ENCODE measurements at places on chromosomes 1 and 21.
A peak's percentile ranks its signal among the peaks of the same experiment; 100 is the strongest.

- no peak for DNase-seq
Observed at GRCh38 chr21:18913914-18914313, 510.3 kb upstream of the TMPRSS15 start.

DNA sequence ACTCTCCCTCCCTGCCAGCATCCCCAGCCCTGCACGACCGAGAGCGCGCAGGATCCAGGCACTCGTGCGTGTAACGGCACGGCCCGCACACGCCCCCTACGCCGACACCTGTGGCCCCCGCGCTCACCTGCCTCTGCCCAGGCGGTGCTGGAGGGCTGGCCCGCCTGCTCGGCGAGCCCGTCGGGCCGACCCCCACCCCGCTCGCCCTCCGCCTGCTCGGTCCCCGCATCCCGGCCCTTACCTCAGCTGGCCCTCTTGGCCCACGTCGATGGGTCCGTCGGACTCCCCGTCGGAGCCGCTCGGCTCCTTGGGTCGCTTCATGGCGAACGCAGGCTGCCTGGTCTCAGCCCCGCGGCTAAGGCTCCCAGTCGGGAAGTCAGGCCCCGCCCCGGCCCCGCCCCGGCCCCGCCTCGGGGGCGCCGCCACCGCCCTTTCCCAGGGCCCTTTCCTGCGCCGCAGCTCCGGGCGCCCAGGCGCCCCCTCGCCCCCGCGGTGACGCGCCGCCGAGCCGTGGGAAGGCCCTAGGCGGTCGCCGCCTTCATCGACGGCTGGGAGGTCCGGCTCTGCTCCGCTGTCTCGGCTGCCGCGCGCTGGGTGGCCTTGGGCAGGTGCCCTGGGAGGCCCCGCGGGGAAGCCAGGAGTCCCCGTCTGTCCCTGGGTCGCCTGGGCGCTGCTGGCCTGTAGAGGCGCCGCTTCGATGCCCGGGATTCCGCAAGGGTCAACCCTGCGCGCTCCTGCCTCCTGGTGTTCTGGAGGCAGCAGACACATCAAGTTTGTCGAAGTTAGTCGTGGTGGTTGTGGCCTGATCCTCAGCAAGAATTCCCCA is at the start of gene HEYL:
Gene HEYL (minus strand): TSS at position 339 of the 826 bp plus-strand sequence. CDS start 18 bp downstream, at position 321.
- DNase-seq = no peak

- DNase-seq = no peak
Observed at GRCh38 chr1:107132195-107132594, 8.6 kb upstream of the NTNG1 start.

GRCh38 chr1:191889623-191890003 is 268.6 kb upstream of the RGS18 start:
- DNase-seq = no peak

- DNase-seq = no peak
Observed at GRCh38 chr21:14901482-14901958, 163.3 kb downstream of the NRIP1 start.

DNA sequence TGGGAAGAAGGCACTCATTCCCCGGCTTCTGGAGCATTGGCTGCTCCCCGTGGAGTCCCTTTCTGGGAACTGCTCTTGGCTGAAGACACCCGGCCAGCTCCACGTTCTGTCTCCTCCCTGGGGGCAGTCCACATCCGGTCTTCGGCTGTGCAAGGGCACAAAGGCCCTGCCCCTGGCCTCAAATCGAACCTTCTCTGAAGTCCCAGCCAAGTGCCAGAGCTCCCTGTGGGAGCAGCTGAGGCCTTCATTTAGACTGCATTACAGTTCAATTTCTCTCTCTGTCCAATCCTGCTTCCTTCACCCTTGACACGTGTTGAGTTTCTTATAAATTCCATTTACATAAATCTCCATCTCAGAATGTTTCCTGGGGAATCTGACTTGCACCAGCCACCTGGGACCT is 132.9 kb upstream of the POU3F1 start:
- DNase-seq = no peak

- no peak for DNase-seq
Observed at GRCh38 chr1:116350097-116350645, 22.9 kb upstream of the ATP1A1 start.

DNA sequence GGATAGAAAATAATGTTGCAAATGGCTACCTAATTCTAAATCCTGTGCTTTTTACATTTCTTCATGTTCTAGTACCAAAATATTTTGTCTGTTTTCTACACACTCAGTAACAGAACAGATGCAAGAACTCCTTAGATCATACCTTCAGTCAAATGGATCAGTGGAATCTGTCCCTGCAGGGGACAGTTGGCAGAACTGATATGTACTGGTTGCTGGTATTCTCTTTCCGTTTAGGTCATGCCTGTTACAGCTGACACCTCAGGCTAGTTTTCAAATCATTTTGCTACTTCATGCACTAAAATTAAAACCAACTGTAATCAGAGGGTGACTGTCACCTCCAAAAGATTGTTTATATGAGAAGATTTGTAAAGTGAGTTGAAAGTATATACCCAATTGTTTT is 109.2 kb downstream of the TNNI3K start:
- DNase-seq = no peak

DNA sequence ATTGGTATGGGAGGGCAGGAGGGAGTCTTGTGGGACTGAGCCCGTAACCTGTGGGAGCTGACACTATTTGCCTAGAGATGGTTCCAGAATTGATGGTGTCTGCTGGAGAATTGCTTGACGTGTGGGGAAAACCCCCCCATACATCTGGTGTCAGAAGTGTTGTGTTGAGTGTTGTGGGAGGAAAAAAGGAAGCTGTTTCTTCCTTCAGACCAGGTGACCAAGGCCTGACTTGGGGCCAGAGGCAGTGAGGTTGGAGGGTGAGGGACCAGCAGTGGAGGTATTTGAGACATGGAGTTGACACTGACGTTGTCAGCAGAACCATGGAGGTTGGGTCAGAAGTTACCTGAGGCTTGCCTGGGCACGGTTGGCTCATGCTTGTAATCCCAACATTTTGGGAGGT is 8.3 kb downstream of the SHISAL2A start:
- DNase-seq = no peak

DNA sequence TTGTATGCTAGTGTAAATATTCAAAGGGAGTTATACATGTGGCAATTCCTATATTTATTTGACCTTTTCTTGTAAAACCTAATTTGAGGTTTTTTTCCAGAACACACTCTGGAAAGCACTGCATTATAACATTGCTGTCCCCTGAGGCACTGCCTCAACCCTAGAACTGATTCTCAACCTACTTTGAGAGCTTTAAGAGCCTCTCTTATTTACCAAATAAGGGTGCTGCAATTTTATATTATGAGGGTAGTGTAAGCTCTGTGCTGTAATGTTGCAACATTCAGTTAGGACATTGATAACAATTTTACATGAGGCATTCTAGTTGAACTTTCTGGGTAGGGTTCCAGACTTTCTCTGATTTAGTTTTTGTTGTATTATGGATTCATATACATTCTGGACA is 302.2 kb upstream of the DEPDC1 start:
- DNase-seq = no peak

DNA sequence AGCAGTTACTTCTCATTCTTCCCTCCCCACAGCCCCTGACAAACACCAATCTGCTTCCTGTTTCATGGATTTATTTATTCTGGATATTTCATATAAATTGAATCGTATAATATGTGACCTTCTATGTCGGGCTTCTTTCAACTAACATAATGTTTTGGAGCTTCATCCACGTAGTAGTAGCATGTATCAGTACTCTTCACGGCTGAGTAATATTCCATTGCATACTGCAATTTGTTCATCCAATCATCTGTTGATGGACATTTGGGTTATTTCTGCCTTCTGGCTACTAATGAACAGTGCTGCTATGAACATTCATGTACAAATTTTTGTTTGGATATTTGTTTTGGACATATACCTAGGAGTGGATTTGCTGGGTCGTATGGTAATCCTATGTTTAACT is 1.9 kb upstream of the KAZN start:
- no peak for DNase-seq

- DNase-seq = no peak
Observed at GRCh38 chr1:27408151-27408550, 15.7 kb downstream of the GPR3 start.

DNA sequence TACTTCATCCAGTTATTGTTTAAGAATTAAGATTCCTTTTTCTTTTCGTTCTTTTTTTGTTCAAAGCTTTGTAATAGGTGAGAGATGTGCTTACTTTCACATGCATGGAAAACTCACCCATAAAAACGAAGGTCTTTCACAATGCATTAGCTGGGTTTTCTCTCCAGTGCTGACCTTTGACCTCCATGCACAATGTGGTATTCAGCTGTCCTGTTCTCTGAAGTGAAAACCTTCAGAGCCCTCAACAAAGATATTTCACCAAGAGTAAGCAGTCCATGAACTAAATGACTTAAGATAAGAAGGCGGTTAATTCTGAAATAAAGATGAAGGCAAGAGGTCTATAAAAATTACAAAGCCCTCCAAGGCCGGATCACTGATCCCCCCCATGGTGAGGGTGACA is 77.1 kb upstream of the IPO9 start:
- DNase-seq = no peak

GRCh38 chr1:211641044-211641800 is 34.2 kb downstream of the NEK2 start:
- DNase-seq = no peak

DNA sequence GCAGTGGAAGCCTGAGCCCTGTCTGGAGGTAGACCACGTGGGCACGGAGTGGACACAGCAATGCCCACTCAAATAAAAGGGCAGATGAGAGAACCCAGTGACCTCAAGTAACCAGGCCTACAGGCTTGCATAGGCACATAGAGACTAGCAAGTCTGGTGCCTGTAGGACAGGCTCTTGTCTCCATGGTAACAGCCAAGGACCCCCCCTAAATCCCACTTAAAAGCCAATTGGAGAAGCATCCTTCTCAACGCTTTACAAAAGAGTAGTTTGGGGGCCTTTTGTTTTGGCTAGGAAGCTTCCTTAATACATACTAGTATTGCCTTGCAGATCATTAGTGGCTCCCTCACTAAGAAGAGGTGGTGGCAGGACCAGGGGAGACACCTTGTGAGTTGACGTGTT is 63.9 kb downstream of the VWA5B1 start:
- DNase-seq = no peak

- no peak for DNase-seq
Observed at GRCh38 chr1:173474097-173474779, 2.9 kb upstream of the PRDX6 start.

- DNase-seq = peak; percentile 64
Observed at GRCh38 chr1:8629241-8630091, 188.0 kb downstream of the RERE start.

DNA sequence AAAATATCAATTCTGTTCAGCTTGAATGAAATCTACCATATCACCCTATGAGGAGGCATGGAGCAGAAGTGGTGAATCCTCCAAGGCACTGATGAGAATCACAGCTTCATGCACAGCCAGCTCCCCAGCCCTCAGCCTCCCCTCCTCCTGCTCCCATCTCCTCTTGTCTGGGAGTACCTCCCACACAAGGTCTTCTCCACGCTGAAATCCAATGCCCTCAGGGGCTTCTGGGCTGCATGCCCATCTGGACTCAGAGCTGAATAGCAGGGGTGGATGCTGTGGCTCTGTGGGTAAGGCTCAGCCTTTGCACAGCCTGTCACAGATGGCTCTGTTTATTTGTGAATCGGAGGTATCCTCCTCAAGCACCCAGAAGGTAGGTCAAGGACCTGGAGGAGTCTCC is 48.6 kb downstream of the KCNC4 start:
- DNase-seq = no peak

DNA sequence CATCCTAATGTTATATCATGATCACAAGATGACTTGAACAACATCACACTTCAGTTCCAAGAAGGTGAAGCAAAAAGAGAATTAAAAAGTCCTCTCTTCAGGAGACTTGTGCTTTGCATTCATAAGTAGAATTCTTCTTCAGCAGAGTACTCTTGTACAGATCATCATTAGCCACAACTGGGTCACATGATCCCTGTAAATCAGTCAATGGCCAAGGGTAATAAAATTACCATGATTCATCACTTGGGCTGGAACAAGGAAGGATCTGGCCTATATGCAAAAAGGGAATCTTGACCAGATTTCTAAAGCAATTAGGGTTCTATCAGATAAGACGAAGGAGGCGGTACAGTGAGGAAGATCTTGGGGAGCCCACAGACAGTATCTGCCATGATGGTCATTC is 458.0 kb upstream of the DEPDC1 start:
- no peak for DNase-seq

DNA sequence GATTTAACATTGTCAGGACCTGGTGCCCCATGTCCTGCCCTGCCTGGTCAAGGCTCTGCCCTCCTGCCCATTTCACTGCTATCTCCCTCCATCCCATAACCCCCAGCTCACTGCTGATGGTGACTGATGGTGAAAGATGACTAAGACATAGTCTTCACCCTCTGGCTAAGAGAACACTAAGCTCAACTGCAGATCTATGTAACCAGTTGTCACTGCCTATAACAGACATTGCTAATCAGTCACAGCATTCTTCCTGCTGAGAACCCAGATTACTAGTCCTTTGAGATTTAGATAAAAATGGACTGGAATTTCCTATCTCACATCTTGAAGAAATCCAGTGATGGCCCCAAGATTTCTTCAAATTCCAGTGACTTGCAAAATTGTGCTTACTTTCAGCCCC is 8.0 kb upstream of the ZNF362 start:
- no peak for DNase-seq

- DNase-seq = no peak
Observed at GRCh38 chr1:206778031-206778430, 5.7 kb upstream of the IL10 start.

- DNase-seq = no peak
Observed at GRCh38 chr1:50471967-50472366, 48.7 kb upstream of the DMRTA2 start.

DNA sequence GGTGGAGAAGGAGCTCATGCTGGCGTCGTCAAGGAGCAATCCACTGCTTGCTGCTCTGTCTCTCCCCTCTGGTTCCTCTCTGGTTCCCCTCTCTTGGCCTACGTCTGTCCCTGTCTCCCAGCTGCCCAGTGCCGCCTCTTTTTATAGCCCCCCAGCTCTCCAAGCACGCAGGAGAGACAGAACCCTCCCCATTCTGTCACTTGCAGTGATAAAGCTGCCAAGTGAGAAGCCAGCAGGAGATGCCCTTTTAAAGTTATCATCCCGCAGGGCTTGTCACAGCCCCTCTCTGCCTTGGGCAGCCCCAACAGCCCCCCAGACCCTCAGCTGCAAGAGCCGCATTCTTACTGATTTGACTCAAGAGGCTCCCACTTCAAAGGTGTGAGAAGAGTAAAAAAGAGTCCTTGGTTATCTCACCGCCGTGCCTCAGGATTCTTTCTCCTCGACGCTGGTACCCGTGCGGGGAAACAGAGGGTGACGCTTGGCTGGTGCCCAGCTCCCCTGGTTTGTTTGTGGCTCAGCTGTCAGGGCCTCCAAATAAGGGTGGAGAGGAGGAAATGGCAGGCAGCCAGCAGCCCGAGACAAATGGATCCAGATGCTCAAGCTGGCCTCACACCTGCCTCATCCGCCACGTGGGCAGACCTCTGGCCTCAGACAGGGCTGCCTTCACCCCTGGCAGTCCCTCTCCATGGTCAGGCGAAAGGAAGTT is at the start of gene NPPA:
Gene NPPA (minus strand): TSS at position 117 of the 706 bp plus-strand sequence. CDS start 99 bp downstream, at position 18.
- peak; percentile 71 for DNase-seq

GRCh38 chr1:151336556-151336955 is 9.3 kb upstream of the PI4KB start:
- no peak for DNase-seq

DNA sequence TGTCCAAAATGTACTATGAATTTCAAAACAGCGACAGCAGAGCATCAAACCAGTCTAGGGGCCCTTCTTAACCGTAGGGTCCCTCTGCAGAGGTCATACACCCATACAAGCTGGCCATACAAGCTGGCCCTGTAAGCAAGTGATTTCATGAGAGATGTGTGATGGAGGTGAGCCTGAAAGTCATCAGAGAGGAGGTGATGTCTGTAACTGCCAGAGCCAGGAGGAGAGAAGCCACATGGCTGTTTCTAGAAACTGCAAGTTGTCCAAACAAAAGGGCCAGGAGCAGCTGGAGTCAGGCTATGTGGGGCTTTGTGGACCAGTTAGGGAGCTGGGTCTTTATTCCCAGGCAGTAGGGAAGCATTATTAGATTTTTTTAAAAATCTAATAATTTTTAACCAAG is 14.8 kb upstream of the SERINC2 start:
- no peak for DNase-seq

Measured in NCI-H187 (cell line).